ENCODE measurements at places on chromosomes 16 and 17.

GRCh38 chr17:17812211-17813054 lies 24.4 kb downstream of the SREBF1 start:
- DNase-seq, result peak; percentile 71

GRCh38 chr17:74843352-74843627 lies 16.4 kb downstream of the GRIN2C start:
- no peak for DNase-seq

DNA sequence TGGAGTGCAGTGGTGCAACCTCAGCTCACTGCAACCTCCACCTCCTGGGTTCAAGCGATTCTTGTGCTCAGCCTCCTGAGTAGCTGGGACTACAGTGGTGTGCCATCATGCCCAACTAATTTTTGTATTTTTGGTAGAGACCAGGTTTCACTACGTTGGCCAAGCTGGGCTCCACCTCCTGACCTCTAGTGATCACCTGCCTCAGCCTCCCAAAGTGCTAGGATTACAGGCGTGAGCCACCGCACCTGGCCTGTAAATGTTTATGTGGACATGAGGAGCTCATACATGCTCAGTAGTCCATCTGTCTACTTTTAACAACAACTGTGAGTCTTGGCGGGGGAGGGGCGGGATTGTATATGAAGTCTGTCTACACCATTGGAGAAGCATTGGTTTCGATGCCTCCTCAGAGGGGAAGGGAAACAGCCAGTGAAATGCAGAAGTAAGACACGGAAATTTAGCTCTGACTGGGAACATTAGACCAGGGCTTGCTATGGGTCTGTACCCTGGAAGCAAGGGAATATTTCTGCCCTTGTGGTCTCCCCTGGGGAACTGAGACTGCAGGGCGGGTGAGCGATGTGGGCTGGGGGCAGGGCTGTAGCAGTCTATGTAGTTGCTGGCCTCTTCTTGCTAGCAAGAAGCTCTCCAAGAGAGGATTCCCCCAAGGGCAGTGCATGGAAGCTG lies 9.3 kb downstream of the NUBP1 start:
- peak; percentile 16 for DNase-seq

DNA sequence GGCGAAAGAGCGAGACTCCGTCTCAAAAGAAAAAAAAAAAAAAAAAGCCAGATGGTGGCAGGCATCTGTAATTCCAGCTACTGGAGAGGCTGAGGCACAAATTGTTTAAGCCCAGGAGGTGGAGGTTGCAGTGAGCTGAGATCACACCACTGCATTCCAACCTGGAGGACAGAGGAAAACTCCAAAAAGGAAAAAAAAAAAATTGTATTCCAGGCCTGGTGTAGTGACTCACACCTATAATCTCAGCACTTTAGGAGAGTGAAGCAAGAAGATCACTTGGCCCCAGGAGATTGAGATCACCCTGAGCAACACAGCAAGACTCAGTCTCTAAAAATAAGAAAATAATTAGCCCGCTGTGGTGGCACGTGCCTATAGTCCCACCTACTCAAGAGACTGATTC lies 20.1 kb downstream of the HBQ1 start:
- DNase-seq, result no peak

- no peak for DNase-seq
These were observed 558 bp downstream of the PEX12 start for GRCh38 chr17:35577830-35578196.

DNA sequence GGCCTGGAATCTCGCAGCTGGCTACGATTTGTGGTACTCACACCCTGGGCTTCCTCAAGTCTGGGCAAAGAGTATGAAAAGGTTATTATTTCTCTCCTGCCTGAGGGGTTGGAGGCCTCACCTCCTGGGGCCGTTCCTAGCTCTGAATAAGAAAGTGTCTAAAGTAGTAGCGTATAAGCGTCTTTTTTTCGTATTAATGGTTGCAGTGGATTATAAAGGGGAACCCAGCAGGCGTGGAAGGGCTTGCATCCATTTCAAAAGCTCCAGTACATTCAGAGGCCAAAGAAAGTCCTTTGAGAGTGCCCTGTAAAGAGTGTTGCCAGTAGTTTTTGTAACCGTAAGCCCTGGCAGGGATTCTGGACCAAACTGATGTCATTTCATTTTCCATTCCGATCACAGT lies 72.2 kb upstream of the MPHOSPH6 start:
- DNase-seq, result no peak

DNA sequence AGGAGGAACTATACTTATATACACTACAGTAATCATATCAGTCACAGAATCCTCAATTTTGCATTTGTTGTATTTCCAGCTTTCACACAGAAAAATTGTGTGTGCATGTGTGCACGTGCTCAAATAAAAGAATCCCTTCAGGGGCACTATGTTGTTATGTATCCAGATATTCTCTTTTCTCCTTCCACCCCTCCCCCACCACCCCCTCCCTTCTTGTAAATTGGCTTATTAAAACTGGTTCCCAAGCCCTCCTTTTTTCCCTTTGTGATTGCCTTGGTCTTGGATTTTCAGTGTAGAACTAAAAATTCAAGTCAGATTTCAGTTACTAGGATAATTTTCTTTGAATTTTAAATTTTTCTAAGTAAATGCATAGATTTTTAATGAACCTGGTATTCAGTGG lies 86.3 kb downstream of the WNT3 start:
- no peak for DNase-seq

GRCh38 chr16:53055541-53056391 lies 975 bp downstream of the CHD9 start:
- peak; percentile 12 for DNase-seq

GRCh38 chr17:9537177-9537776 lies 38.3 kb downstream of the STX8 start:
- DNase-seq, result no peak

DNA sequence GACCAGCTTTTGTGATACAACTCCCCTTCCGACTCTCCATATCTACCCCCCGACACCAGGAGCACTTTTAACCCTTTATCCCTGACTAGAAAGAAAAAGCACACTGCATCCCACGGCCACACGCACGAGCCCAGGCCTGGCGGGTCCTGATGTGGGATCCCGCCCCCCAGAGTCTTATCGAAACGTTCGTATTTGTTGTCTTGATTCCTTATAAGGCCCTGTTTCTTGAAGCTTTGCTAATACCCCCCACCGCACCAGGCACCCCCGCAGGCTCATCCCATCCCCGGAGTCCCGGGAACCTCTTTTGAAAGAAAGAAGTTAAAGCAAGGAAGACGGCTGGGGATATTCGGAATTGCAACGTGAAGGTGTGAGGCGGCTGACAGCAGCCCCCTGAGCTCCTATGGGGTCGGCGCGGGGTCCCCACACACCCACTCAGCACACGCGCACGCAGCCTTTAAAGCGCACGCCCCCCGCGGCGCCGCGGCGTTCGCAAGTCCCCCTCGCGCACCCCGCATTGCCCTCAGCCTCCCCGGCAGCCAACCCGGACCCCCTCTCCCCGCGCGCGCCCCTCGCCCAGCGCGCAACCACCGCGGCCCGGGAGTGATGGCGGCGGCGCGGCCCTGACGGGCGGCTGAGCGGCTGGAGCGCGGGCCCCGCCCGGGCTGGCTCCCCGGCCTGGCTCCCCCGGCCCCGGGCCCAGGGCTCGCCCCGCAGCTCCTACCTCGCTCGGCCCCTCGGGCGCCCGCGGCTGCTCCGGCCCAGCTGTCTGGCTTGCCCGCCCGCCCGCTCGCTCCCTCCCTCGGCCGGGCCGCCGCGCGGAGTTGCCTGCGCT lies 448 bp downstream of the STAT5B start:
- peak; percentile 44 for DNase-seq

GRCh38 chr16:26111900-26112299 lies 420.1 kb downstream of the HS3ST4 start:
- no peak for DNase-seq

DNA sequence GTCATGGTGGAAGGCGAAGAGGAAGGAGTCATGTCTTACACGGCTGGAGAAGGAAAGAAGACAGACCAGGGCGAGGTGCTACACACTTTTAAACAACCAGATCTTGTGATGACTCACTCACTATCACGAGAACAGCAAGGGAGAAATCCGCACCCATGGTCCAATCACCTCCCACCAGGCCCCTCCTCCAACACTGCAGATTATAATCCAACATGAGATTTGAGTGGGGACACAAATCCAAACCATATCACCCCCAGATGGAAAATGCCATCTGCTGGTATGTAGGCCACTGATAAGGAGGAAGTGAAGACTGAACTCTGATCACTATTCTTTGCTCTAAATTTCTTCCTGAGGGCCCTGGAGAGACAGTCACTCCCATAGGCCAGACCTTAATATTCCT lies 7.5 kb upstream of the ITGAX start:
- no peak for DNase-seq

DNA sequence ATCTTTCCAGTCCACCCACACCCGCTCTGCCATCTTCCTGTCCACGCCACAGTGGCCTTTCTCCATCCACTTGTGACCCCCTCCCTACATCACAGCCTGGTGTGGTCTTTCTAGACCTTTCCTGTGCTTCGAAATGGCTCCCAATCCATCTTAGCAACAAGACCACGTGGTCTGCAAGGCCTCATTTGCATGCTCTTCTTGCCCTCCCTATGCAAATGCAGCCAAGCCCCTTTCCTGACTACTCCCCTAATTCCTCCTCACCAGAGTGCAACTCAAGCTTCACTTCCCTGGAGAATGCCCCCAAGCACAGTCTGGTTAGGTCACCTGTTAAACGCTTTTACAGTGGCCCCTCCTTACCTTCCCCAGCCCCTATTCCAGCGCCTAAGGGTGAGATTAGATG lies 6.1 kb downstream of the PPP1R9B start:
- no peak for DNase-seq

- no peak for DNase-seq
These were observed 9.6 kb upstream of the MKS1 start for GRCh38 chr17:58228679-58229078.

- no peak for DNase-seq
These were observed 26.3 kb upstream of the MGAT5B start for GRCh38 chr17:76841776-76842405.

GRCh38 chr17:7043182-7043496 lies 753 bp downstream of the SLC16A11 start:
- DNase-seq, result no peak

- no peak for DNase-seq
These were observed 85.6 kb downstream of the OMG start for GRCh38 chr17:31211352-31212012.
